ENCODE measurements at places on chromosomes 4 and X.

DNA sequence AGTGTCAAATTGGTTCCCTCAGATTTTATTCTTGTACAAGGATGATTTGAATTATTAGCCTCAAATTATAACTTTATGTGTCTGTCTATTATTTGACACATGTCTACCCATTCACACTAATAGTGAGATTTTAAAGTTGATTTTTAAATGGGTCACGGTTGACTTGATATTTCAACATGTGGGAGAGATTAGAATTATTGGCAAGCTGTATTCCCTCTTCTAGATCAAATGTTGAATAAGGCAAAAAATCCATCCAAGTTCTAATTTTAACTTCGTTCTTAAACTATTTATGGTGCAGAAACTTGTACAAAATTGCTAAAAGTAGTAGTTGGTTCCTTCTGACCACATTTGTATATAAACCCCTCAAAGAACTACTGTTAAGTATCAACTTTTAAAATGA lies 1498.0 kb downstream of the STIM2 start:
- DNase-seq: no peak

DNA sequence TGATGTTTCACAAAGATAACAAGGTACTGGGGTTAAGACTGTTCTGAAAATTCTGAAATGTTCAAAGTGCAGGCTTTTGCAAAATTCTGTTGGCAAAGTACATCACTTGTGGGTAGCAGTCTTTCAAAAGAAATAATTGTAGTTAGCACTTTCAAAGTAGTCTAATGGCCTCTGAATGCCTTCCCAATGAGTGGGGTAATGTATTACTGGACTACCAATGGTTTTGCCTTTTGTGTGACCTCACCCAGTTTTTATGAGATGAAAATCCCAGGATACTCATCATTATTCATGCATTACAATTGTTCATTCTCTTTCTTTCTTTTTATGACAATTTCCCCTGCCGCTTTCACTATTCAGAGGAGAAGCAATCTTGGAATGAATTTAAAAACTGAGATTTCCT lies 686.1 kb downstream of the GLUD2 start:
- DNase-seq: no peak

DNA sequence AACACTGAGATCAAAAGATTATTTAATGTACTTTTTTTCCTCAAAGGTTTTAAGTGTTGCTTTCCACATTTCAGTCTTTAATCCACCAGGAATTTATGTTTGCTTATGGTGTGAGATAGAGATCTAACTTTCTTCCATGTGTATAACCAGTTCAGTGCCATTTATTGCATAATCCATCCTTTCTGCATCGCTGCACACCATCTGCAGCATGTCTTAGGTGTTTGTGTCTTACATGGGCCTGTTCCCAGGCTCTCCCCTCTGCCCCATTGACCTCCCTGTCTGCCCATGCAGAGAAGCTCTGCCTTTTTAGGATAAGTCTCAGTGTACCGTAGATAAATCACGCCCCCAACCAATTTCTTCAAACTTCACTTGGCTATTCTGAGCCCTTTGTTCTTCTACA lies 30.3 kb downstream of the NSDHL start:
- peak; percentile 9 for DNase-seq

DNA sequence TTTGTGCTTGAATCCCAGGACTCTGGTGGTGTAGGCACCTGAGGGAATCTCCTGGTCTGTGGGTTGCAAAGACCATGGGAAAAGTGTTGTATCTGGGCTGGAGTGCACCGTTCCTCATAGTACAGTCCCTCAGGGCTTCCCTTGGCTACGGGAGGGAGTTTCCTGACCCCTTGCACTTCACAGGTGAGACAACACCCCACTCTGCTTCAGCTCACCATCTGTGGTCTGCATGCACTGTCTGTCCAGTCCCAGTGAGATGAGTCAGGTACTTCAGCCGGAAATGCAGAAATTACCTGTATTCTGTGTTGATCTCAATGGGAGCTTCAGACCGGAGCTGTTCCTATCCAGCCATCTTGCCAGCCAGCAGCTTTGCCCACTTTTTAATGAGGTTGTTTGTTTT lies 353.0 kb upstream of the IRS4 start:
- no peak for DNase-seq

- DNase-seq: no peak
Observed at GRCh38 chr4:100083289-100083688, 107.0 kb downstream of the DDIT4L start.

- no peak for DNase-seq
Observed at GRCh38 chrX:24396931-24397279, 36.5 kb downstream of the SUPT20HL1 start.

DNA sequence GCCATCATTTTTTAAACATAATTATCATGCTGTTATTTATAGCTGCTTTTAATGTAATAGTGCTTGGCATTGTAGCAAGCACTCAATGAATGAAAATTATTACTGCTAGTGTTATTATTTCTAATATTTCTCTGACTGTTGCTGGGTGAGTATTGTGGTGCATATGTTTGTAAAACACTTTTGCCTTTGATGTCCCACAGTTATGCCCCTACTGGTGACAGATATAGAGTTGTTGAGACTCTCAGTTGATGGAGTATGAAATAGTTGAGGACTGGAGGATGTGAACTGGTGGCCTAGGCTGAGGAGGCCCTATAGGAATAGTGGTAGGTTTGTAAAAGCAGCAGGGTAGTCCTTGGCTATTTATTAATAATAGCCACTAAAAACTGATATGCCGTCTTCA lies 9.6 kb downstream of the INTS6L start:
- DNase-seq: no peak

DNA sequence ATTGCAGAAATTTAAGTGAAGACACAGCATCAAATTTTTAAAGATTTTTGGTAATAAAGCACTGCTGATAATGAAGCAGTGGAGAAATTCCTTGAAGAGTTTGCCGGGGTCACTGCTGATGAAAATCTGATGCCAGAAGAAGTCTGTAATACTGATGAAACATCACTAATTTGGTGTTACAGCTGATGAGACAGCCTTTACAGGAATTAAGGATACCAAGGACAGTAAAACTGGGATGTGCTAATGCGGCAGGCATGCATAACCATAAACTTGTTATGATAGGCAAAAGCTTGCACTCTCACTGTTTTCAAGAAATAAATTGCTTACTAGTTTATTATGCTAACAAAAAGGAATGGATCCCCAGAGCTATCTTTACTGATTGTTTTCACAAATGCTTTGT lies 52.9 kb upstream of the VEGFC start:
- no peak for DNase-seq

DNA sequence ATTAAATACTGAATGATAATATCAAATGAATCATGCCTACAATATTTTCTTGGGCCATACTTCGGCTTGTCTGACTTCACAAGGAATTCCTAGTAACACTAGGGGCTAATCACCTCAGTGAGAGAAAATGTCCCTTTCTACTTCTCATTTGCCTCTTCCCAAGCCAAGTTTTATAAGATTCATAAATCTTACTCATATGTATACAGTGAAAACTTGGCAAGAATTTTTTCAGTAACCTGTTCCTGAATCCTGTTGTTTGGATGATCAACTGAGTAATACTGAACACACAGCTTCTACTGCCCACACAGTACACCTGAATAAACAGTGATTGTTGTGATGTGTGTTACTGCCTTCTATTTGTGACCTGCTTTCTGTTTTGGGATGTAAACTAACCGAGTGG lies 16.5 kb downstream of the TMPRSS11E start:
- no peak for DNase-seq

DNA sequence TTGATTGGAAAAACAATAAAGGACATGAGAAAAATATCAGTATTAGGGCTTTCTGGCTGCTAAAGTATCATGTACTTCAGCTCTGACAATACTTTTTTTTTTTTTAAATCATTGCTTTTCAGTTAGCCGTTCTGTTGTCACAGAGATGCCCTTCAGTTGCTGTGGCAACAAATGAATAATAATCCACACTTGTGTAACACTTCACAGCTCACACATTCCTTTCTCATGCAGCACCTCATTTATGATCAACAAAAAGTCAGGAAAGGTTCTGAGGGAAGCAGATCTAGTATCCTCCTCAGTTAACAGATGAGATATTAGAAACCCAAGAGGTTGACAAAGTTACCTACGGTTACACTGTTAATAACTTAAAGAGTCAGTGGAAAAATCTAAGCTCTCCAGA lies 444.2 kb upstream of the SLIT2 start:
- DNase-seq: no peak

GRCh38 chrX:21958916-21959315 lies 18.4 kb downstream of the SMS start:
- DNase-seq: no peak

DNA sequence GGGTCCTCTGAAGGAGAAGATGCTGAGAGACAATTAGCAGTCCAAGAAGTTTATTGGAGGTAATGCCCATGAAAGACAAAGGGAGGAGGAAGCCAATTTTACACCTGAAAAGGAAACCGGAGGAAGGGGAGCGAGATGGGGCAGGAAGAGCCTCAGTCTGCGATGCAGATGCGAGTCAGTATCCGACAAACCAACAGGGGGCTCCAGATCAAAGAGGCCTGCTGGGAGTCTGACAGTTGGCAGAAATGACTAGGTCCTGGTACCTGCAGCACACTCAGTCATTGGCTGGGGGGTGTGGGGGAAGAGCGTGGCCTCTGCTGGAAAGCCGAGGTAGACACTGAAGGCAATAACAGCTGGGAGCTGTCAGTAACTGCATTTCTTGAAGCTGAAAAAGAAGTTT lies 231.1 kb upstream of the CENPE start:
- DNase-seq: no peak

DNA sequence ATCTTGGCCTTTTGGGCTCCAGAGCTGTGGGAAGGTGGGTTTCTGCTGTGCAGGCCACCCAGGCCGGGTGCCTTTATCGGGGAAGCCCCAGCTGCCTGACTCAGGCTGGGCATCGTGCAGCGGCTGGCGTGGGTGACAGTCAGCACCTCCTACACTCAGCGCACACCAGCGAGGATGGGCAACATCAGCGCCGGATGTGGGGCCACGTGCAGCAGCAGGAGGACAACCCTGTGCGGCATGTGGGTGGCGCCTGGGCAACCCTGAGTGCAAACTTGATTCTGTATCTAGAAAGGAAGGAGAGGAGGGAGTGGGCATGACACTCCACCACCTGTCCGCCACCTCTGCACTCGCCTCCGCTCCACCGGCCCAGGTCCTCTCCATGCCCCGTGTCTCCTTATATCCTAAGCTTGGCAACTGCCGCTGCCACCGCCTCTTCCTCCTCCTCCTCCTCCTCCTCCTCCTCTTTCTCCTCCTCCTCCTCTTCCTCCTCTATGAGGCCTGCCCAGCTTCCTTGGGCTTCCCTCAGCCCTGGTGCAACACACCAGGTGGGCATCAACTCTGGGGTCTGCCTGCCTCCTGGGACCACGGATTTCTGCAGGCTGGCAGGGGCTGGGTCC lies 107.4 kb upstream of the AFAP1 start:
- DNase-seq: no peak

- no peak for DNase-seq
Observed at GRCh38 chrX:41240509-41240908, 93.5 kb upstream of the DDX3X start.

GRCh38 chrX:123202523-123202922 lies 18.4 kb downstream of the GRIA3 start:
- no peak for DNase-seq

DNA sequence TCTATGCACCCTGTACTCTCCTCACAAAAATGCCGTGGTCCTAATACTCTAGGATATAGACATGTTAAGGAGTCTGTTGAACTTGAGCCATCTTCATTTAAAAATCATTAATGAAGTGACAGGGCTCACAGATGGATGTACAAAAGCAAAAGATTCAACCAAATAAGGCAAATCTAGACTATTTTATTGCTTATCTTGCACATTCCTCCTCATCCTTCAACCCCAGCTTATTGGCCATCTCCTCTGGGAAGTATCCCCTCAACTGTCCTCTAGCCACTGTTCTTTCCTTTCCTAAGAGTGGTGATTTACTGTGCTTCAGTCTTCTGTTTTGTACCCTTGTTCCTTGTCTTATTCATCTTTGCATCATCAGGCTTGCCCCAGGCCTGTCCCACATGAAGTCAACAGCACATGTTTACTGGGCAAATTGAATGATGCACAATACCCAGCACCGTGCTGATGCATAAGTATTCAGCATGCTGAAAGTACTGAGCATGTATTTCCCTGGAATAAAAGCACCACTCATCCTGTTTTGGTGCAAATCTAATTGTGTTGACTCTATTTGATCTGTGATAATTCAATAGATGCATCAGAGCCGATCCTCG lies 287.3 kb upstream of the CLNK start:
- DNase-seq: no peak

GRCh38 chr4:38664706-38665401 lies 855 bp downstream of the KLF3 start:
- peak; percentile 23 for DNase-seq

- no peak for DNase-seq
Observed at GRCh38 chr4:55904576-55904975, 44.2 kb upstream of the CEP135 start.

DNA sequence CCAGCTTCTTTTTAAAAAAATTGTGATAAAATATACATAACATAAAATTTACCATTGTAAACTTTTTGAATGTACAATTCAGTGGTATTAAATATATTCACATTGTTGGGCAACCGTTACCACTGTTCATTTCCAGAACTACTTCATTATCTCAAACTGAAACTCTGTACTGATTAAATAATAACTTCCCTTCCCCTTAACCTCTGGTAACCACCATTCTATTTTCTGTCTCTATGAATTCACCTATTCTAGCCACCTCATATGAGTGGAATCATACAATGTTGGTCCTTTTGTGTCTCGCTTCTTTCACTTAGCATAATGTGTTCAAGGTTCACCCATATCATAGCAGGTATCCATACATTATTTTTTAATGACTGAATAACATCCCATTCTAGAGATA lies 8.3 kb downstream of the GPR50 start:
- no peak for DNase-seq

DNA sequence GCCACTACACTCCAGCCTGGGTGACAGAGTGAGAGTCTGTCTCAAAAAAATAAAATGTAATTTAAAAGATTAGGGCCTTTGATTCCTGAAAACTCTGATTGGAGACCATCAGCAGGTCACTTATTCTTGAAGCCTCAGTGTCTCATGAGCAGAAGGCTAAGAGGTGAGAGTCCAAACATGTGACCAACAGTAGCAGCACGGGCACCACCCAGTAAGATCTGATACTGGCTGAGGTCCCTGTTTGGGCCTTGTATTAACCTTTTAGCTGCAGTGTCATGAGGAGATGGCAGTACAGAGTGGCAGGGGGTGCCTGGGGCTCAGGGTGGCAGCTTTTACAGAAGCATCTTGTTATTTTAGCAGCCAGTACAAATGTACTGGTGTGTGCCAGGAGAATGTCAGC lies 89.3 kb downstream of the FHDC1 start:
- DNase-seq: no peak

DNA sequence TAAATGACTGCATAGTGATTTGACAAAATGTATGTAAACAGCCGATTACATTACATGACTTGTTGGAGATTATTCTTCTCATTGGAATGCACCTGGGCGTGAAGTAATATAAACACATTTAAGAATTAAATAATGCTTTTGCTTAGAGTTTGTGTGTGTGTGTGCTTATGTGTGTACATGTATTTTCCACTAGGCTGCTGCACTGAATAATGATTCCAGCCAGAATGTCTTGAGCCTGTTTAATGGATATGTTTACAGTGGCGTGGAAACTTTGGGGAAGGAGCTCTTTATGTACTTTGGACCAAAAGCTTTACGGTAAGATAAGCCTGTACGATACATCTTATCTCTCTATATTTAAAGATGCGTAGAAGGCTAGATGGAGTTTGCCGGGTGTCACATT lies 12.6 kb downstream of the NEIL3 start:
- DNase-seq: no peak

- no peak for DNase-seq
Observed at GRCh38 chr4:168598191-168598590, 101.3 kb downstream of the PALLD start.

- no peak for DNase-seq
Observed at GRCh38 chrX:152819732-152820131, 10.8 kb downstream of the CETN2 start.
